ENCODE measurements at places on chromosomes 4 and X. TPM values are rescaled to one million over a fixed set of nuclear protein-coding genes. Genes with fewer than 3 reads are reported as not detected.

Gene TLR10
- total RNA-seq, result not detected

Gene AR
- total RNA-seq, result 0.70 TPM

Gene SHROOM3
- total RNA-seq, result 43.4 TPM

DNA sequence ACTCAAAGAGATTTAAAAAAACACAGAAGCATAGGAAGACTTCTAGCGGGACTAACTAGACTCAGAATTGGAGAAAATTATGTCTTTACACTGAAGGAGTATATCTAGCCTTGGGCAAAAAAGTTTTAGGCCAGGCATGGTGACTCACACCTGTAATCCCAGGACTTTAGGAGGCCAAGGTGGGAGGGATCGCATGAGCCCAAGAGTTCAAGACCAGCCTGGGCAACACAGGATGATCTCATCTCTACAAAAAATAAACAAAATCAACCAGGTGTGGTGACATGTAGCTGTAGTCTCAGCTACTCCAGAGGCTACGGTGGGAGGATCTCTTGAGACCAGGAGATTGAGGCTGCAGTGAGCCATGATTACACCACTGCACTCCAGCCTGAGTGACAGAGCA, 99.5 kb downstream of the NEUROG2 start:
- no peaks in the 10 kb centered on the region for H3K4me1 ChIP-seq
- no peak overlapping the region for H3K27ac ChIP-seq
- H3K27me3 ChIP-seq, result peaks cover 2% of the 10 kb centered on the region

GRCh38 chr4:91118597-91118996, 991.4 kb downstream of the CCSER1 start:
- H3K4me1 ChIP-seq, result no peaks in the 10 kb centered on the region
- H3K4me3 ChIP-seq, result no peak overlapping the region
- DNase-seq, result no peak
- no peaks in the 10 kb centered on the region for H3K36me3 ChIP-seq

GRCh38 chr4:152106113-152106763, 345.4 kb upstream of the GATB start:
- H3K36me3 ChIP-seq, result no peaks in the 10 kb centered on the region
- no peaks in the 10 kb centered on the region for H3K27me3 ChIP-seq
- H3K4me1 ChIP-seq, result peaks cover 37% of the 10 kb centered on the region
- no peak overlapping the region for H3K27ac ChIP-seq

- peaks cover 52% of the 10 kb centered on the region for H3K27me3 ChIP-seq
- peaks cover 4% of the 10 kb centered on the region for H3K4me1 ChIP-seq
- H3K27ac ChIP-seq, result no peak overlapping the region
Observed at GRCh38 chr4:61202638-61203435, 2.7 kb downstream of the ADGRL3 start.

DNA sequence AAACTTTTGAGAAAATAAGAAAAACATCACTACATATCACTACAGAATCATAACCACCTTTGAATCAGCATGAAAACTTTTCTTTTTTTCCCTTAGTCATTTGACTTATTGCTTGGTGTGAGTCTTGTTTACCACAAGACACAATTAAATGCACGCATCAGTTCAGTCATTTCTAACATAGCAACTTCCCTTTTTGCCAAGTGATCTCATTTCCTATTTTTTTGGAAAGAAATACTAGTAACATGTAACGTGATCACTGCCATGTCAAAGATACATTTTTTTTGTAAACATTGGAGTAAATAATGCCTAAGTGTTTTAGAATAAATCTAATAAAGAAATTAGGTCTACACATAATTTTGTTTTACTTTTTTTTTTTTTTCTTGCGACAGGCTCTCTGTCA, 5.1 kb upstream of the CXCL8 start:
- no peak overlapping the region for H3K27ac ChIP-seq
- H3K4me1 ChIP-seq, result no peaks in the 10 kb centered on the region
- no peak overlapping the region for H3K4me3 ChIP-seq
- no peaks in the 10 kb centered on the region for H3K27me3 ChIP-seq
- H3K36me3 ChIP-seq, result no peaks in the 10 kb centered on the region
